Stimulated activated CD4-positive, alpha-beta T cell treated with anti-CD3 and anti-CD28 coated beads, Interleukin-15, amount 100 ng/mL, for 48 hours (primary cell): ENCODE measurements at places on chromosomes 1 and 21.

- no peak for DNase-seq
Observed at GRCh38 chr1:10640843-10641553, 155.4 kb downstream of the CASZ1 start.

- no peak for DNase-seq
Observed at GRCh38 chr1:20974069-20974468, 187.0 kb upstream of the HP1BP3 start.

GRCh38 chr1:233718057-233718456 lies 104.2 kb downstream of the KCNK1 start:
- DNase-seq: no peak

- DNase-seq: no peak
Observed at GRCh38 chr1:87203904-87204303, 124.8 kb upstream of the LMO4 start.
